Upper lobe of left lung (tissue), 6 donors: ENCODE measurements at places on chromosomes 11 and 22. TPM values are rescaled to one million over a fixed set of nuclear protein-coding genes. Genes with fewer than 3 reads are reported as not detected.

- no peak overlapping the region for H3K4me3 ChIP-seq
- H3K27me3 ChIP-seq, result no peaks in the 10 kb centered on the region
- no peak overlapping the region for H3K27ac ChIP-seq
- H3K4me1 ChIP-seq, result no peaks in the 10 kb centered on the region
These were observed 7.1 kb downstream of the PNPLA5 start for GRCh38 chr22:43884600-43885318.

GRCh38 chr22:39900306-39901227 is at the start of gene GRAP2:
GRAP2 (plus strand) TSS chr22:39901084; CDS start chr22:39947107, 46,023 bp downstream.
- no peak for DNase-seq
- H3K27me3 ChIP-seq, result no peaks in the 10 kb centered on the region
- H3K27ac ChIP-seq, result no peak within 1 kb of the TSS
- H3K36me3 ChIP-seq, result no peaks in the 10 kb centered on the region

DNA sequence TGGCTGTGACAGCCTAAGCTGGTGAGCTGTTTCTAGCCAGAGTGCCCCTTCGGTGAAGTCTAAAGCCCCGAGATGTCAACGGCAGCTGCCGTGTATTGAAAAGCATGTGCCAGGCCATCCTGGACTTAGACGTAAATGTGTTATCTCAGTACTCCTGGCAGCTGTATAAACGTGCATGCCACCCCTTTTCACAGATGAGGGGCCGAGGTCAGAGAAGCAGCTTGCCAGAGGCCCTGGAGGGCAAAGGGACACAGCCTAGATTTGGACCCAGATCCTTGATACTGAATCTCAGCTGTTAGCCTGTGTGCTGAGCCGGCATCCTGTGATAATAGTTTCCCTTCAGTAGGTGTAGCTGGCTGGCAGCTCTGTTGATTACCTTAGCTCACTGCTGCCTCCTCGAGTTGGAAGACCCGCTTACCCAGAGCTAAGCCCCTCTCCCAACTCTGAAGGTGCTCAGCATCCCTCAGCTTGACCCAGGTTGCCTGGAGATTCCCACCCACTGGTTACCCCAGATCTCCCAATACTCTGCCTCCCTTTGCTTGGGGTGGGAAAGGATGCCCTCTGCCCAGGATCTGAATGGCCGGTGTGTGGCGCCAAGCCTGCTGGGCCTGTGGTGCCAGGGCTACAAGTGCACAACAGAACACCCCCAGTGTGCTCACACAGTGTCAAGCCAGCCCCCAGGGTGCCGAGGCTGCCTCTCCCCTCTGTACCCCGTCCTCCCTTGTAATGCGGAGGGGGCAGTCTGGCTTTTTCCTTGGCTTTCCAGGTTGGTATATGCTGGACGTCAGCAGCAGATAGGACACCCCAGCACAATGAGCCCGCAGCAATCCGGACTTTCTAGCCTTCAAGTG is 59.8 kb upstream of the WNT7B start:
- H3K4me1 ChIP-seq, result peaks cover 27% of the 10 kb centered on the region
- peak overlapping the region; percentile 97 for H3K27ac ChIP-seq

- H3K4me3 ChIP-seq, result no peak overlapping the region
- H3K27ac ChIP-seq, result no peak overlapping the region
- no peaks in the 10 kb centered on the region for H3K4me1 ChIP-seq
- no peaks in the 10 kb centered on the region for H3K27me3 ChIP-seq
- H3K36me3 ChIP-seq, result no peaks in the 10 kb centered on the region
These were observed 9.7 kb downstream of the CRYBB1 start for GRCh38 chr22:26608129-26608528.

DNA sequence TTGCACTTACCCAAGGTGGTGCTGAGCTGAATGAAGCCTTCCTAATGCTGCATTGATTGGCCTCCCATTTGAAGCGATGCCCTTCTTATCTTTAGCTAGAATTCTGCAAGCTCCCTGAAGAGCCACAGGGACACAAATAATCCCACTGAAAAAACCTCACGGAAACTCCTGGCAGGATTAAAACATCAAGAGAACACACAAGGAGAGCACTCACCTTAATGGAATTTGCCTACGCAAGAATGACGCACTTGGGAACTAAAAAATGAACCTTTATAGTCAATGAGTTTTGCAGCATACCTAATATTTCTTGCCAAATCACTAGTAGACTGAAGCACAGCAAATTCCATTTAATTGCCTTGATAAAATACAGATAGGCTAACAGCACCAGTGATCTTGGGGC is 232.8 kb upstream of the UBASH3B start:
- DNase-seq, result no peak
- no peaks in the 10 kb centered on the region for H3K27me3 ChIP-seq
- H3K27ac ChIP-seq, result no peak overlapping the region
- no peak overlapping the region for H3K4me3 ChIP-seq
- no peaks in the 10 kb centered on the region for H3K4me1 ChIP-seq

GRCh38 chr22:36068776-36069344 is 40.2 kb upstream of the RBFOX2 start:
- H3K27me3 ChIP-seq, result no peaks in the 10 kb centered on the region
- H3K4me3 ChIP-seq, result no peak overlapping the region
- H3K36me3 ChIP-seq, result no peaks in the 10 kb centered on the region
- no peak for DNase-seq
- H3K4me1 ChIP-seq, result peaks cover 13% of the 10 kb centered on the region

DNA sequence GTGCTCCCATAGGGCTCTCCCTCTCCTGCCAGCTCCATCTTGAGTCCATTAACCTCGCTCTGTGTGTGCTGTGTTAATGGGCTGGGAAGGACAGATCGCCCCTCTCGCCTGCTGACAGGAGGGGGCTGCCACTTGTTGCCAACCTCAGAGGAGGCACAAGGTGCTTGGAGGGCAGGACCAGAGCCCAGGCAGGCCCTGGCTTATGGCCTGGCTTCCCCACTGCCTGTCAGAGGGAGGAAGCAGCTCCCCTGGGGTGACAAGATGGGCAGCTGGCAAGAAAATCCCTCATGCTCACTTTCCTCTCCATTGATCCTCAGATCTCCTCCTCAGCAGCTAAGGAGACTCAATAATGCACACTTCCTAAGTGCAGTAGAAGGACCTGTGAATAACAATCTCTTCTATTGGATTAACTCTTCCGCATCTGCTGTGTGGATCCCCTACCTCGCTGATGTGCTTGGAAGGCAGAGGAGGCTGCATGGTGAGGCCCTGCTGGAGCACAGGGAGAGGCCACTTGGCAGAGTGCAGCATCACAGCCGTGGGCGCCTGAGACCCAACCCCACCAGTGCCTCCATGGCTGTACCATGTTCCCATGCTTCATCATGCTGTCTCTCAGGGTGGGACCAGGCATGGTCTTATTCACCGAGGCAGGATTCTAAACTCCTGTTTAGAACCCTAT is 70.3 kb downstream of the TRIM29 start:
- H3K4me1 ChIP-seq, result no peaks in the 10 kb centered on the region
- H3K27me3 ChIP-seq, result no peaks in the 10 kb centered on the region
- H3K27ac ChIP-seq, result no peak overlapping the region

- no peak for DNase-seq
- no peaks in the 10 kb centered on the region for H3K36me3 ChIP-seq
These were observed 6.6 kb downstream of the ARRB1 start for GRCh38 chr11:75344761-75345454.

The SAA2 gene
- total RNA-seq, result not detected

DNA sequence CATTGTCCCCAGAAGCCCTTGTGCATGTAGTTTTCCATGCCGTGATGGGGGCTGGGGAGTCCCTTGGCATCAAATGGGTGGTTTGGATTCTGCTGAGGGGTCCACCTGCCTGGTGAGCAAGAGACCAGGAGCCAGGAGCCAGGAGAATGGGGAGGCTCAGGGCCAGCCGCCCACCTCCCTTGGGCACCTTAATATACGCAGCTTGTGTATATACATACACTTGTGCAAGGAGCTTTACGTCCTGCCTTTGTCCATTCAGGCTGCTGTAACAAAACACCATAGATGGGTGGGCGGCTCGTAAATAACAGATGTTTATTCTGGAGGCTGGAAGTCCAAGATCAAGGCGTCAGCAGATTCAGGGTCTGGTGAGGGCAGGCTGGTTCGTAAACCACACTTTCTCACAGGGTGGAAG is 62.5 kb downstream of the SMIM38 start:
- no peak for DNase-seq
- H3K27ac ChIP-seq, result no peak overlapping the region
- no peak overlapping the region for H3K4me3 ChIP-seq
- no peaks in the 10 kb centered on the region for H3K36me3 ChIP-seq

The IFITM1 gene
- 76.1 TPM for total RNA-seq

GRCh38 chr22:43094551-43094950 is 5.4 kb upstream of the TTLL1 start:
- H3K27ac ChIP-seq, result no peak overlapping the region
- no peak overlapping the region for H3K4me3 ChIP-seq
- peaks cover 6% of the 10 kb centered on the region for H3K4me1 ChIP-seq
- no peaks in the 10 kb centered on the region for H3K36me3 ChIP-seq
- DNase-seq, result no peak
- H3K27me3 ChIP-seq, result no peaks in the 10 kb centered on the region

The CEP126 gene
- 12.0 TPM for total RNA-seq

The OR51B2 gene
- total RNA-seq, result 1.2 TPM

The B3GAT1 gene
- 1.0 TPM for total RNA-seq

- H3K27ac ChIP-seq, result no peak overlapping the region
- no peaks in the 10 kb centered on the region for H3K4me1 ChIP-seq
- no peak for DNase-seq
- H3K27me3 ChIP-seq, result no peaks in the 10 kb centered on the region
- peaks cover 42% of the 10 kb centered on the region for H3K36me3 ChIP-seq
These were observed 80.1 kb downstream of the C2CD3 start for GRCh38 chr11:74090701-74091100.

DNA sequence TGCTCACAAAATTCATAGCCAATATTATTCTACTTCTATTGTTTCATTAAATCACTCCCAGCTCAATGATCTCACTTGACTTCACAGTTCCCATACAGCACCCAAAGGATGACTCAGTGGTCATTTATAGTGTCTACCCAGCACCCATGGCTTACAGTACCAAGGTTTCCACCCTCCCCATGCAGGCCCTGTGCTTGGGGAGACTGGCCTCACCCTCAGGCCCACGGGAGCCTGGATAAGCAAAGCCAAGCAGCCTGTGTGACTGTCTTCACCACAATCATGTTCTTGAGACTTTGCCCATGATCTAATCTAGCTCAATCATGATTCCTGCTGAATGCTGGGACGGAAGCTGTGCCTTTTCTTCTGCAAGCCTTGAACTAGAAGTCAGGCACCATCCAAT is 97.6 kb downstream of the SLC36A4 start:
- H3K27me3 ChIP-seq, result no peaks in the 10 kb centered on the region
- DNase-seq, result peak; percentile 5
- no peaks in the 10 kb centered on the region for H3K4me1 ChIP-seq
- H3K36me3 ChIP-seq, result no peaks in the 10 kb centered on the region
- H3K27ac ChIP-seq, result no peak overlapping the region

GRCh38 chr11:56642339-56642738 is at the start of gene OR5AP2:
OR5AP2 (minus strand) TSS chr11:56642439; CDS start chr11:56642439, 0 bp downstream.
- DNase-seq, result no peak
- no peak within 1 kb of the TSS for H3K4me3 ChIP-seq
- no peaks in the 10 kb centered on the region for H3K27me3 ChIP-seq
- no peaks in the 10 kb centered on the region for H3K36me3 ChIP-seq
- H3K4me1 ChIP-seq, result no peaks in the 10 kb centered on the region

DNA sequence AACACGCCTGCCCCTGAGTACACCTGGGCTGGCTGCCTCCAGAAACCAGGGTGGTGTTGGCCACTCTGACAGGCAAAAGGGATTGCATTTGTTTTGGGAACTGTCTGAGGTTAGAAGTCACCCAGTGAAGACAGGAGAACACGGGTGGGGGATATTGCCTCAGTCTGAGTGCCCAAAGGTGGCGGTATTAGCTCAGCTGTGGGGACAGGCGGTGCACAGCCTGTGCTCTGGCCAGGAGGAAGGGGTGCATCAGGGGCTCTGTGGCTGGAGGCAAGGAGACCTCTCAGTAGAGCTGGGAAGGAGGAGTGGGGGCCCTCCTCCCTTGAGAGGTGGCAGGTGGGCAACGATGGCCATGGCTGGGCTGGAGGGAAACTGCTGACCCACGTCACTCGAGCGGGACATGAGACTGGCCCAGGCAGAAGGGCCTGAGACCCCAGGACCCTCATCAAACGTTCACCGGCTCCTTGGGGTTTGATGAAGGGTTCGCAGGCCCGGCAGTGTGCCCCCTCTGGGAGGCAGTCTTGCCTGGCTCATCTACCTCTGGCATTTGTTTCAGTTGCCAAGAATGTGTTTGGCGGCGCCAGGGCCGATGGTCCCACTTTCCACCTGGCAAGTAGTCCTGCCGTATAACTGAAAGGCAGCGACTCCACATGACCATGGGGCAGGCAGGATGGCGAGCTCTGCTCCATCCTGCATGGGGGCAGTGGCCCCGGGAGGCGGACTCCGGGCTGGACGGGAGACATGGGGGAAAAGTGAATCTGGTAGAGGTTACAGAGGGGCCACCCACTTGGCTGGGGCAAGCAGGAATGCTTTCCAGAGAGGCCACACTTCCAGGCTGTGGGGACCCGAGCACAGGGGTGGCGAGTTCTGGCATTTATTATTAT is 52.8 kb upstream of the SMIM38 start:
- DNase-seq, result no peak
- H3K27me3 ChIP-seq, result no peaks in the 10 kb centered on the region
- H3K27ac ChIP-seq, result no peak overlapping the region
- H3K4me3 ChIP-seq, result no peak overlapping the region
- no peaks in the 10 kb centered on the region for H3K36me3 ChIP-seq

DNA sequence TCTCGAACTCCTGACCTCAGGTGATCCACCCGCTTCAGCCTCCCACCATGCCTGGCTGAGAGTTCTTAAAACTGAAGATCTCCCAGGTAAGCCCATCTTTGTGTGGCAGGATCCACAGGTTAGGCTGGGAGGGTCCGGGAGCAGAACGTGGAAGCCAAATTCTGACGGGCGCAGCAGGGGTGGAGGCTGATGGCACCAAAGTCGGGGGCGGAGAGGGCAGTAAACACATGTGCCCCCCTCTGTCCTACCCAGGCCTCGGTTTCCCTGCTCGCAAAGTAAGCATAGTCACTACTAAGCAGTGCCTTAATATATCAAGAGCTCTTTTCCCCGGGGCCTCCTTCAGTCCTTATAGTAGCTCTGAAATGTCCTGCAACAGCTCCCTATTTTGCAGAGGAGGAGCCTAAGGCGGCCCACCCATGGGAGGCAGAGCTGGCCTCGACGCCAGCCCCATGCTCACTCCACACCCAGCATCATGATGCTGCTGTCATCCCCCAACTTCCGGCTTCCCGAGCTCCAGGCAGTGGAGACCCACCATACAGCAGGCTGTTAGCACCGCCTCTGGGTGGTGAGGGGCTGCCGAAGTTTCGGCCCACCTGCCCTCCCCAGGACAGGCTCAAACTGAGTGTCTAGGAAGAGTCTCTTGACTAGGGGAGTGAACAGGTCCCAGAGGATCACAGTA is 230.0 kb downstream of the CTTN start:
- H3K27ac ChIP-seq, result peak overlapping the region; percentile 10
- H3K27me3 ChIP-seq, result no peaks in the 10 kb centered on the region
- H3K36me3 ChIP-seq, result no peaks in the 10 kb centered on the region
- DNase-seq, result peak; percentile 50
- H3K4me3 ChIP-seq, result no peak overlapping the region
